ENCODE measurements at places on chromosomes 2 and 18. TPM values are rescaled to one million over a fixed set of nuclear protein-coding genes. Genes with fewer than 3 reads are reported as not detected.

Gene ACTG2
- 206 TPM for polyA plus RNA-seq

Gene DYSF
- 2.1 TPM for polyA plus RNA-seq

Gene ABHD1
- polyA plus RNA-seq, result 0.75 TPM

Gene NFATC1
- 2.6 TPM for polyA plus RNA-seq

Gene DES
- polyA plus RNA-seq, result 803 TPM

Gene CFC1
- polyA plus RNA-seq, result 11.9 TPM

Gene TTC21B
- polyA plus RNA-seq, result 3.9 TPM

Gene QPCT
- polyA plus RNA-seq, result 3.7 TPM

GRCh38 chr2:17177088-17177487, 341.2 kb downstream of the RAD51AP2 start:
- DNase-seq, result no peak

DNA sequence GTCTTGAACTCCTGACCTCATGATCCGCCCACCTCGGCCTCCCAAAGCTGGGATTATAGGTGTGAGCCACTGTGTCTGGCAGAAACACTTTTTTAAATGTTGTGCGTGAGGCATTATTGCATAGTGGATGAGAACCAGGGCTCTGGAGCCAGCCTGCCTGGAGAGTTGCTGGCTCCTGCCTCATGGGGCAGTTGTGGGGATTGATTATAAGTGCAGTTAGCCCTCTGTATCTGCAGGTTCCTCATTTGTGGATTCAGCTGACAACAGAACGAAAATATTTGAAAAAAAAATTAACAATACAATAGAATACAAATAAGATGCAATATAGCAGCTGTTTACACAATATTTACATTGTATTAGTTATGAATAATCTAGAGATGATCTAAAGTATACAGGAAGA, 129.4 kb upstream of the EML6 start:
- no peak for DNase-seq

- no peak for DNase-seq
These were observed 25.2 kb downstream of the PTPN4 start for GRCh38 chr2:119784876-119785275.

DNA sequence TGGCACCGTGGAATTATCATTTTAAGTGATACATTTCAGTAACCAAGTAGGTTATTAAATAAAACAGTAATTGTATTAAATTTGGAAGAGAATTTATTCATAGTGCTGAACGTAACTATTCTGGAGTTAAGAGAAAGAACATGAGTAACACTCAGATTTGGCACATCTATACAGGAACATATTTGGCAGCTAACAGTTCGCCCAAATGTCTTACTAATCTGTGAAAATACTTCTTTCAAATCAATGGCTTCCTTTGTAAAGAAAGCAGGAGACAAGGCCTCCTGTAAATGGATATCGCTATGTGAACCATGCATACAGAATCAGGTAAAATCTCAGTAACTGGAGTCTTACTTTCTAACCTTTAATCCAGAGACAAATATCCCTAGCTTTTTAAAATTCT, 64.4 kb downstream of the ZNF516 start:
- DNase-seq, result no peak

GRCh38 chr2:219997341-219997851, 370.0 kb downstream of the SLC4A3 start:
- DNase-seq, result peak; percentile 44

DNA sequence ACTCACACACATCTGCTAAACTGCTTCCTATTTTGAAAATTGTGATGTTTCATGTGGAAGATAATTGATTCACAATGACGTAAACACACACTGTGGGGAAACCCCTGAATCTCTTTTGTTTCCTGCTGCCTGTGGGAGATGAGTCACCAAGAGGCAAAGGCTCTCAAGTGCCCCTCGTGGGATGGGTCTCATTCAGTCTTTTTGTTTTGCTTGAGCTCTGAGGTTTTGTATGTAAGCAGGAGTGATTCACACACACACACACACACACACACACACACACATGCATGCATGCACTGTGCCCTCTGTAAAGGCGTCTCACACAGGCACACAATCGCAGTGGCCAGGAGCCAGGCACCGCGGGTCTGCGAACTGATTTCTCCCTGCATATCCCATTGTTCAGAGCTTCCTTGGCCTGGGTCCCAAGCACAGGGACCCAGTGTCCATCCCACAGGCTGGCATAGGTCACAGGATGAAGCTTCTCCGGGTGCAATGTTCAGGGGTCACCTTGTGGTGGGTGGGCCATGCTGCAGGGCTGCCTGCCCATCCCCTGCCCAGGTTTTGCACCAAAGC, 12.1 kb upstream of the ARHGEF4 start:
- DNase-seq, result peak; percentile 69

- DNase-seq, result no peak
These were observed 6.7 kb upstream of the LCT start for GRCh38 chr2:135843671-135844070.

DNA sequence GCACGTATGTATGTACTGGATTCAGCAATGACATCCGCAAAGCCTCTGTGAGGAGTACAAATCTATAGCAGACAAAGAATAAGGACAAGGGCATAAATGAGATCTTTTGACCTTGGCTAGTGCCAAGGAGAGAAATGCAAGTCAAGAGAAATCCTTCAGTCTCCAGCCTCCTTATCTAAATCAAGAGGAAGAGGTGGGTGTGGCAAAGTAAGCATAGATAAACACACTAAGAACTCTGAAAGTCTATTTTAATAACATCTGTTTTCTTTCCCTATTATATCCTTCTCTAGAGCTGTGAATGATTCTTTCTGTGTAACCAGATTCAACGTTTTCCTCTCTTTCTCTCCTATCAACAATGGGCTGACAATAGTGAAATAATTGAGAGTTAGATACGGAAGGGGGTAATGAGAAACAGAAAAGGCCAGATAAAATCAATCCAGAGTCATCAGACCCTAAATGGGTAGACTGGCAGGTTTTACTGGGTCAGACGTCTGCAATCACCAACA, 118.5 kb upstream of the ZFP36L2 start:
- DNase-seq, result no peak

DNA sequence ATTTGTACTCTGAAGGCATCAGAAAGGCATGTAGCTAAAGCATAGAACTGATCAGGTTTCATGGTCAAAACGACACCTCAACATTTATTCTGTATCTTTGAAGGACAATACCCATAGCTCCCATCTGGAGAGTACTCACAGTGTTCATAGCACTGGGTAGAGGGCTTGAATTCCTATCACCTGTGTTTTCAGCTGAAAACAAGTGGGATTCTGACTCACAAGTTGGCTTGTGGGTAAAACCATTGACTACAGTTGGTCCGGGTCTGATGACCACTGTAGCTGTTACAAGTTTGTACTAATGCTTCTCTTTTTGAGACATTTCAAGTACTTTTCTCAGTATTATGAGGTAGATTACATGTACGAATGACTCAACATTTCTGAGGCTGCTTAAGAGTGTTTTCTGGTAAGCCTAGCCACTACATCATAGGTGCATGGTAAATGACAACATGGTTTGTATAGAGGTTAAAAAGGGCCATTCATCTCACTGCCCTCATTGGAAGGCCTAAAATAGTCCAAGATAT, 68.6 kb upstream of the PELI1 start:
- DNase-seq, result no peak

GRCh38 chr2:49113046-49113445, 41.3 kb downstream of the FSHR start:
- DNase-seq, result no peak

DNA sequence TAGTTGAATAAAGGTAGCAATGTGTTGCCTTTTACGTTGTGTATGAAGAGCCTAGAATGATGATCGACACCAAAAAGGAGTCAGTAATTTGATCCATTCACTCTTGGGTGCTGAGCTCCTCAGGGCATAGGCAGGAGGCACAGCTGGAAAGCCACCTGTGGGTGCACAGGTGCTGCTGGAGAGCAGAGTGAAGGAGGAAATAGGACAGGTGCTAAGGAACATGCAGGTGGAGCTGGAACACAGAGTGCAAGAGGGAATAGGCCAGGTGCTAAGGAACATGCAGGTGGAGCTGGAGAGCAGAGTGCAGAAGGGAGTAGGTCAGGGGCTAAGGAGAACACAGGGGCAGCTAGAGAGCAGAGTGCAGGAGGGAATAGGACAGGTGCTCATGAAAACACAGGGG, 86.1 kb downstream of the SH3YL1 start:
- DNase-seq, result no peak

DNA sequence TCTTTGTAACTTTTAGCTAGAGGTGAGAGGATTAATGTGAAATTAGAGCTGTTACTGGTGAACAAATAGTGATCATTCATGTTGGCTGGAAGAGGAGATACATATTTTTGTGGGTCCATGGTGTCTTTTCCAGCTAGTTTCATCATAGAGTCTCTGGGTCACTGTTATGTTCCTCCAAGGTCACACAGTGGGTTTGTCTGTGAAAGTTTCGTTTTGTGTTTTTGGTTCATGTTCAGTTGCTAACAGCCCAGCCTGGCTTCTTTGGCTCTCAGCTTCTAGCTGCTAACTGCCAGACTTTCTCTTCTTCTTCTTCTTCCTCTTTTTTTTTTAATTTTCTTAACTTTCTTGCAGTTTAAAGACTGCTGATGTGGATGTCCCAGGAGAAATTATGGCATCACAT, 480.0 kb upstream of the SYT4 start:
- DNase-seq, result no peak

- DNase-seq, result no peak
These were observed 841.5 kb upstream of the FANCL start for GRCh38 chr2:59082657-59083056.

DNA sequence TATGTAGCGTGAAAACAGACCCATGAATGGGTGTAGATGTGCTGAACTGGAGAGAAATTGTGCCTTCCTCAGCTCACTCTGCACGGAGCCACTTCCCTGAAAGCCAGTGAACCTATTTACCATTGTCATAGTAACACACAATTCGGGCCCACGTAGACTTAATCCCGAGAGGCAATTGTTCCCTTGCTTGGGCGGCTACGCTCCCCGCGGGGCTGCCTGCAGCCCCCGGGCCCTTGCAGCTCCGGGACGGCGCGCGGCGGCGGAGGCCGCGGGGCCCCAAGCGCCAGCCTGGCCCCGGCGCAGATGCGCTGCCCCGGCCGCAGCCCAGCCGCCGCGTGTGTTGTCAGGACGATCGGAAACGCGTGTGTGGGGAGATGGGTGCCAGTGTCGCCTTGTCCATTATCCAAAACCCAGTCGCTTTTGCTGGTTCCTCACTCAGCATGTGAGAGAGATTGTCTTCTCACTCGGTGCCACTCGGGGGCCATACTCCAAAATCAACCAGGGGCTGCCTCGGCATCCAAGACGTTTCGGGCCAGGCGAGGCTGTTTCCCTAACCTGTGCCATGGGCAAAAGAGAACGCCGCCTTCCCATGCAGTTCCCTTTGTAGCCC, 17.9 kb upstream of the LRRTM1 start:
- DNase-seq, result peak; percentile 43

DNA sequence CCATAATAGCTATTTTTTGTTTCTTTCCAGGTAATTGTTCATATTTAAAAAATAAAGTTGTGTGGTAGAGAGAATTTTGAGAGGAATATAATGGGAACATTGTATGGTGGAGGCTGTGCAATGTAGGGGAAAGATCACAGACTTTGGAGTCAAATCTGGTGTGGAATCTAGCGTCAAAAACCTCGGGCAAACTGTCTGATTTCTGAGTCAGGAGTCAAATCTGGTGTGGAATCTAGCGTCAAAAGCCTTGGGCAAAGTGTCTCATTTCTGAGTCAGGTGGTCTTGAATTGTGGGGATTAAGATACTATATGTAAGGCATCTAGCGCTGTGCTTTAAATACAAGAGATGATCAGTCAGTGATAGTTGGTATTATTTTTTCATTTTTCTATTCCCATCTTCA, 5.1 kb downstream of the PTPN4 start:
- no peak for DNase-seq

DNA sequence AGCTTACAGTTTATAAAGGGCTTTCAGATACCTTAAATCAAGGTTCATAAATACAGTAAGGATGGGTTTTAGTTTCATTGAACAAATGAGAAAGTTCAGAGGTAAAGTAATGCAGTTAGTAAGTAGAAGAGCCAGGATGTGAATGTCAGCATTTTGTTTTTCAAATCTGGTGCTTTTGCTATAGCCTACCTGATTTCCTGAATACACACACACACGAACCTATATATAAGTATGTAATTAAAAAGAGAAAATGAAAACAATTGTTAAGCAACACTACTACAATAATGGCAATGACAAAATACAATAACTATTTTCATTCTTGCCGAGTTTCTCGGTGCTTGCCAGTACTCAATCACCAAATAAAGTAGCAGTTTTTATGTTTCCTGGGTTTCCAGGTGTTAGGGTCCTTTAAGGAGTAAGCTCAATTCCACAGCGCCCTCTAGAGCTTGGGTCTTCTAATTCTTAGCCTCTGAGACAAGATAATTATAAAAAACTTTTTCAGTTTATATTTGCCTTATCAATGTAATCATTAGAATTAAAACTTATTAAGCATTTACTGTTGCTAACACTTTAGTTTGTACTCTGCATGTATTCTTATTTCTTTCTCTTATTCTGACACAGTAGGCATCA, 512.9 kb upstream of the ACVR2A start:
- peak; percentile 34 for DNase-seq

GRCh38 chr18:58221060-58221725, 177.2 kb downstream of the NEDD4L start:
- peak; percentile 84 for DNase-seq

DNA sequence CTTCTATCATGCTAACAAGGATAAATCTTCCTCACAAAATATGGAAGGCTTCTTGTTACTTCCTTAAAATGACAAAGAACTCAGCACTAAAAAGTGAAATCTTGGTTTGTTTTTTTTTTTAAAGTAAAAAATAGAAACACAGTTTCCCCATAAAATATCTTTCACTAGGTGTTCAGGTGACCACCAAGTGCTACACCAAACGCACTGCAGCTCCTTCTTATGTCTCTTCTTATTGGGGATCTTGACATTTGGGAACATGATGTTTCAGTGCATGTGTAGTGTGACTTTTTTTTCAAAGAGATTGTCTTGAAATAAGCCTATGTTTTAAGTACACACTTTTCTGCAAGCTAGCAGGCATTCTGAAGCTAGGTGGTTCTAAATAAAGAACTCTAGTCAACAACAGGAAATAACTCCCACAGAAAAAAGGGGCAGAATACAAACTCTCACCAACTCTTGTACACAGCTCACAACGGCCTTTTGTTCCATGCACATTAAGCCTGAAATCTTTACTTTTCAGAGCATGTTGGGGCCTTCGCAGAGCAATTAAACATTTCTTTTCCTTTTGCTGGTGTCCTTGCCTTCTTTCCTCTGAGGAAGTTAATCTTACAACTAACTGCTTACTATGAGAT, 13.2 kb upstream of the SERTAD2 start:
- no peak for DNase-seq

- no peak for DNase-seq
These were observed 17.7 kb downstream of the EIF4E2 start for GRCh38 chr2:232568161-232568560.

DNA sequence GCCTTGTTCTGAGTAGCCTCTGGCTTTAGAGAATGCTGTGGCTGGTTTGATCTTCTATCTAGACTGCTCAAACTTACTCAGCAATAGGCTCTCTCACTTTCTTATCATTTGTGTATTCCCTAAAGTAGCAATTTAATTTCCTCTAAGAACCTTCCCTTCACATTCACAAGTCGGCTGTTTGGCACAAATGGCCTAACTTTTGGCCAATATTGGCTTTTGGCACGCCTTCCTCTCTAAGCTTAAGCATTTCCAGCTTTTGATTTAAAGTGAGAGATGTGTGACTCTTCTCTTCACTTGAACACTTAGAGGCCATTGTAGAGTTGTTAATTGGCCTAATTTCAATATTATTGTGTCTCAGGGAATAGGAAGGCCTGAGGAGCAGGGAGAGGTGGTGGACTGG, 219.5 kb upstream of the PXDN start:
- DNase-seq, result no peak

GRCh38 chr2:70050631-70051425, 36.4 kb upstream of the PCBP1 start:
- DNase-seq, result no peak

GRCh38 chr2:144357623-144358373, 162.1 kb downstream of the ZEB2 start:
- no peak for DNase-seq
